ENCODE measurements at places on chromosomes 5 and 9.
A peak's percentile ranks its signal among the peaks of the same experiment; 100 is the strongest.

DNA sequence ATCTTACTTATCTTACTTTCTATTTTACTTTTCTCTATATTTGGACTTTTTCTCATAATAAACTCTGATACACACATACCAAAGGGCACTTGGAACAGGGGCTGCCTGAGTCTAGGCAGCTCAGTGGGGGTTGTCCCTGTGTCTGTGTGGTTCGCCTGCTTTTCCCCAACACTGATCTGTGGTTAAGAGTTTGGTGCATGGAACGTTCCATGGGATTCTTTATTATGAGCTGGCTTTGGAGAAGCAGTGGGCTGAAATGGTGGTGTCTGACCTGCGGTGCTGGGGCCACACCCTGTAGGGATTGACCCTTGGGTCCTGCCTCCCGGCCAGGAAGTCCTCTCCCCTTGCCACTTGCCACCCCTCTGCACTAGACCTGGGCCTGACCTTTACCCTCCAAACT, 47.4 kb downstream of the ANKRD33B start:
- DNase-seq, result peak; percentile 50

GRCh38 chr9:109317311-109317978, 3.4 kb downstream of the EPB41L4B start:
- no peak for DNase-seq

GRCh38 chr5:78597068-78597973, 51.3 kb downstream of the LHFPL2 start:
- DNase-seq, result peak; percentile 71

DNA sequence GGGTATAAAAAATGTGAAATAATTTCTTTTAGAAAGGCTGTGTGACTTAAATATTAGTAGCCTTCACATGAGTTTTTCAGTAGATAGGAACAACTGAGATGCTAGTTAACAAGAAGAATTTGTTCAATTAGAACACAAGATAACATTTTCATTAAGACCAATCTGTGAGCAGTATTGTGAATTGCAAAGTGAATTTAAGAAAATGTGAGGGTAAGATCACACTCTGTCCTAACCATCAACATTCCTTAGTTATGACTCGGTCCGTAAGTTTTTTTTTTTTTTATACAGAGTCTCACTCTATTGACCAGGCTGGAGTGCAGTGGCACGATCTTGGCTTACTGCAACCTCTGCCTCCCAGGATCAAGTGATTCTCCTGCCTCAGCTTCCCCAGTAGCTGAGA, 180.2 kb upstream of the EGFLAM start:
- DNase-seq, result peak; percentile 37

GRCh38 chr9:106785200-106785599, 77.8 kb upstream of the ZNF462 start:
- no peak for DNase-seq

DNA sequence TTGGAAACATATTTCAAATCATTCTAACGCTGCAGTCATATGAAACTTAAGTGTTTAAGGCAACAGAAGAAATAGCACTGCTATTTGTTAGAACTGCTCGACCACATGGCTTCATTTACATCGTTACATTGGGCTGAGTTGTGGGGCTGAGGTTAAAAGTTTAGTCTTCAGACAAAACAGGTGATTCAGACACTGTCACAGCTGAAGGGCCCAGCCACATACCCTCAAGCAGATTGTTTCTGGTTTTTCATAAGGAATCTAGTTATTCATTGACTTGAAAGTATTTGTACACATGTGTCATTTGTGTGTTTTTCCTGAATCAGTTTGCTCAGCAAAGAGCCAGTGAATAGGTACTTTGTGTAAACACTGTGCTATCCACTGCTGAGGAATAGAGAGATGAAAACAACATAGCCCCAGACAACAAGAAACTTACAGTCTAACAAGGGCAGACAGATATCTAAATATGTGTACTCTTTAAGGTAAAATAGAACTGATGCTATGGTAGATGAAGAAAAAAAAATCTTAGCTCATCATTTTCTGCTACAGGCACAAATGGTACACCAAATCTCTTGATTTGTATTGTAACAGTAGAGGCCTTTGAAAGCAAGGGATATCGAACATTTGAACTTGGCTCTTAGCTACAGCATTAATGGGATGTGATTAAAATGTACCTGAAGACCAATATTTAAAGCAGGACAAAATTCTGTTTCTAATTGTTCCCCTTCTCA, 357.6 kb upstream of the RPS23 start:
- DNase-seq, result peak; percentile 16

Measured in EH (cell line).